Foreskin keratinocyte (primary cell): ENCODE measurements at places on chromosomes 6 and 20. TPM values are rescaled to one million over a fixed set of nuclear protein-coding genes. Genes with fewer than 3 reads are reported as not detected.
A peak's percentile ranks its signal among the peaks of the same experiment; 100 is the strongest.

- DNase-seq, result no peak
Measured at GRCh38 chr20:51388756-51389542, 153.6 kb downstream of the NFATC2 start.

GRCh38 chr20:14049111-14049510 lies 53.8 kb downstream of the MACROD2 start:
- no peak for DNase-seq

- DNase-seq, result peak; percentile 65
Measured at GRCh38 chr6:158026054-158026900, 44.6 kb downstream of the SYNJ2 start.

OR2B6 gene
- not detected in 2 replicates for polyA plus RNA-seq
